T-helper 17 cell (primary cell): ENCODE measurements at places on chromosomes 5 and 9. TPM values are rescaled to one million over a fixed set of nuclear protein-coding genes. Genes with fewer than 3 reads are reported as not detected.

GPR21 gene
- total RNA-seq = not detected

DBH gene
- total RNA-seq = 0.18 TPM

CATSPER3 gene
- 0.50 TPM for total RNA-seq

DNA sequence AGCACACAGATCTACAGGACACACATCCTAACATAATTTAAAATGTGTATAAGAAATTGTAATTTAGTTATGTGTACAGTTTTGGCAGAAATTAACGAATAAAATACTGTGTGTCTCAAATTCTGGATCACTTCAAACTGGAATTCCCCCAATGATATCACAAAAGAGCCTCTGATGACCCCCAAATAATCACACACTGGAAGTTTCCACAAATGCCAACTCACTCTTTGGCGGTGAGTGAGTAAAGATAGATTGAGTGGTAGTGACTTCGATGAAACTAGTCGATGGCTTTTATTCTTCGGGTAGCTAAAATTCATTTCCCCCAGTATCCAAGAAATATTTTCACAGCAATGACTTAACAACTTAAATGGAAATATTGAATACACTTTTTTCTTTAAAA is 2.2 kb downstream of the ZNF366 start:
- no peak for DNase-seq

DNA sequence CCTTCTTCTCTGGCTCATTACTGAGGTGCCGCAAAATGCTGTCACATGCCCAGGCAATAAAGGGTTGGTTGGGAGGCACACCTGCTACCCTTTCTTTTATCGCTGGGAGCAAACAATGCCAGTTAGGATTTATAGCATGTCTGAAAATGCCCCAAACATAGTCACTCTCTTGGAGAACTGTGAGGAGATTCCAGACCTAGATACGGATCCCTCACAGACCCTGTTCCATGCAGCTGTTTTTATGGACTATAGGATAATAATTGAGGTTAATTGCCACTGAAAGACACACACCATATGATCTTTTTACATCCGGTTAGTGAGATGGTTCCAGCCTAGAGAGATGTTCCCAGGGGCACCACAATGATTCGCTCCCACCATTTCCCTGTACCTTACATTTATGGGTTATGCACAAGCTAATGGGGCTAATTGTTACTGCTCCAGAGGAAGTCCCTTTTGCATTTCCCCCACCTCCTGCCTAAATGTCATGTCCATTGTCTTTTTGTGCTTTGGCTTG is 318.1 kb downstream of the PIK3R1 start:
- no peak for DNase-seq

GRCh38 chr9:99955606-99956005 is 49.2 kb downstream of the STX17 start:
- DNase-seq = no peak

GRCh38 chr5:41503310-41503709 is 7.1 kb downstream of the PLCXD3 start:
- DNase-seq = no peak

GRCh38 chr5:179251276-179251969 is 93.8 kb downstream of the ADAMTS2 start:
- DNase-seq = no peak

GRCh38 chr5:90399251-90399650 is 10.3 kb downstream of the CETN3 start:
- DNase-seq = no peak

DNA sequence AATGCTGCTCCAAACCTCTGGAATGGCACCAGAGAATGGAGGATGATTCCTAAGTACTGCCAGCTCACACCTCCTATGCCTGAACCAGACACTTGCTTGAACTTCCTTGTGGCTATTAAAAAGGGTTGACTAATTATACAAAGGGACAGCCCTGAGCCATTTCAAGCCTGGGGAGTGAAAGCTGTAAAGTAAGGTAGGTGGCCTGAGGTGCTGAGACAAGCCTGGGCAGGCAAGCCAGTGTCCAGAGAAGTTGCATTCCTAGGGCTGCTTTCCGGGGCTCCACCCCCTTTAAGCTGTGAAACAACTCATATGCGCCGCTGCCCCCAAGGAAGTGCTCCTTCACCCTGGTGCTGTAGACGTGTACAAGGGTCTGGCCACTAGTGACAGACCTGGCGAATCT is 79.9 kb upstream of the SLC1A3 start:
- no peak for DNase-seq
